NCI-H2081 (cell line): ENCODE measurements at places on chromosomes 3 and 15.

DNA sequence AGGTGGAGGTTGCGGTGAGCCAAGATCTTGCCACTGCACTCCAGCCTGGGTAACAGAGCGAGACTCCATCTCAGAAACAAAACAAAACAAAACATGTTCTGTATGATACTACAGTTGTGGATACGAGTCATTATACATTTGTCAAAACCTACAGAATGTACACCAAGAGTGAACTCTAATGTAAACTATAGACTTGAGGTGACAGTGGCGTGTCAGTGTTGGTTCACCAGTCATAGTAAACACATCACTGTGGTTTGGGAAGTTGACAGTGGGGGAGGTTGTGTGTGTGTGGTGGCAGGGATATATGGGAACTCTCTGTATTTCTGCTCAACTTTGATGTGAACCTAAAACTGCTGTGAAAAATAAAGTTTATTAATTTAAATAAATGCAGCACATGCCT is 33.0 kb upstream of the GNB5 start:
- DNase-seq, result no peak

DNA sequence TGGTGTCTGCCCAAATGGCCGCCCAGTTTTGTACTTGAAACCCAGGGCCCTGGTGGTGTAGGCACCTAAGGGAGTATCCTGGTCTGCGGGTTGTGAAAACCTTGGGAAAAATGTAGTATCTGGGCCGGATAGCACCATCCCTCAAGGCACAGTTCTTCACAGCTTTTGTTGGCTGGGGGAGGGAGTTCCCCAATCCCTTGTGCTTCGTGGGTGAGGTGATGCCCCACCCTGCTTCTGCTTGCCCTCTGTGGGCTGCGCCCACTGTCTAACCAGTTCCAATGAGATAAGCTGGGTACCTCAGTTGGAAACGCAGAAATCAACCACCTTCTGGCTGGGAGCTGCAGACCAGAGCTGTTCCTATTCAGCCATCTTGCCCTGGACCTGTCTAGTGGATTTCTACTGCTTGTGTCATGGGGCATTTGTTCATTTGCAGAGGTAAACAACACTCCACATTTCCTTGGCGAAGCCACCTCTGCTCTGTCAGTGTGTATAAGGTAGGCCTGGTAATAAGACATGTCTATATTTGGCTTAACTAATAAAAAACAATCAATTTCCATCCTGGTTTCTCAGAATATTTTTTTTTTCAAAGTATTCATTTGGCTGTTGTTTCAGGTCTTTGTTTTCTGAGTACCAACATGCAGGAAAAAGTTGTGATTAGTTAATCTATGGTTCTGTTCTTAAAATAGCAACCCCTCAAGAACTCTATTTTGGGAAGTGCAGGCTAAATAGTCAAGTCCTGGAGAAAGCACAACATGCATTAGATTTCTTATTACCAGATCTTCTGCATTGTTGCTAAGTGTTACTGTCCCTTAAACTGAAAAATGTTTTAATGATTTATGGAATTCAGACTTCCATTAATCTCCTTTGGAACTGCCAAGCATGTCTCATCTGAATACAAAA is 304.3 kb downstream of the ZIC1 start:
- DNase-seq, result no peak

- DNase-seq, result no peak
These were observed 506.9 kb upstream of the ADAMTS9 start for GRCh38 chr3:65194744-65195143.

DNA sequence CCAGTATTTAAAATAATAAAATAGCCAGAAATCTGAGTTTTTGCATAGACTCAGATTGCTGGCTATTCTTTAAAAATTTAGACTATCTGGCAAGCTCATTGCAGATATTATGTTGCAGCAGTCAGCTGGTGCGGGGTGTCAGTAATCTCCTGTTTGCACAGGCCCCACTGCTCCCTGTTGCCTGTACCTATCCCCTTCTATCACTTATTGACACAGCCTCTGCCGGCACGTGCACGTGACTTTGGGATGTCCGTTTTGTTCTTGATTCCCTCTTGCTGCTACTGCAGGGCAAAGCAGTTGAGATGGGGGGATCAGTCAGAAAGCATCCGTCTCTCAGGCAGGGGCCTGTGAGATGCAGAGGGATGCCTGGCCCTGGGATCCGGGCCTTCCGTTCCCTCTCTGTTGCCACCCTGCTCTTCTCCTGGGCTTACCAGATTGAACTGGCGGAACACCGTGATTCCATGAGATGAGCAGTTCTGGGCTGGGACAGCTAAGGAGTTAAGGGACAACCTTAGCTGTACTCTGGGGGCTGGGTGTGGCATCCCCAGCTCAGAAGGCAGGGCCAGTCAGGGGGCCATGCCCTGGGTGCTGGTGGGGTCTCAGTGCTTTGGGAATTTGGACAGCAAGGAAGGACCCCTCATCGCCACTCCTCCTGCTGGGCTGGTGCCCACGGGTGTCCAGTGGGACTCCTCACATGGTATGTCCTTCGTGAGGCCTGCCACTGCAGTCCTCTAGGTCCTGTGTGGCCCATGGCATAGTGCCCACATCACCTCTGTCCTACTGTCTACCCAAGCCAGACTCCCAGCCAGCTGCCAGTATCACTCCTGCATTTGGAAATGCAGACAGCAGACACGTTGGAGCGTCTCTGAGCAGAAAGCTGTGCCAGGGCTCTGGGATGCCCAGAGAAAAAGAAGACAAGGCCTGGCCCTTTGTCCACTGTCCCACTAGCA is 11.8 kb downstream of the MRAS start:
- DNase-seq, result no peak

DNA sequence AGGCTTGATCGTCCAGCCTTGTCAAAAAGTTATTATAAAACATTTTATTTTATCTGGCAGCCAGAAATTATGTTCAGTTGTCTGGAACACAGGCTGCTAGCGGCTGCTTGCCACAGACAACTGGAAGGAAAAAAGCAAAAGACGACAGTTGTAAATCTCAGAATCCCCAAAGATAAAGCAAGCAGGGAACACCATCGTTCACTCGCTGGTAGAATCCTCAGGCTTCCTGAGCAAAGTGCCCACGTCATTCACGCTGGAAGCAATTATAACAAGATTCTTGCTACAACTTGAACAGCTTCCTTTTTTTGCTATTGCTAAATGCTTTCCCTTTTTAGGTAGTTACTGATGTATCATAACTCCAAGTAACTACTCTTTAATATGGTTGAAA is 33.6 kb downstream of the ADAMTS17 start:
- DNase-seq, result no peak

DNA sequence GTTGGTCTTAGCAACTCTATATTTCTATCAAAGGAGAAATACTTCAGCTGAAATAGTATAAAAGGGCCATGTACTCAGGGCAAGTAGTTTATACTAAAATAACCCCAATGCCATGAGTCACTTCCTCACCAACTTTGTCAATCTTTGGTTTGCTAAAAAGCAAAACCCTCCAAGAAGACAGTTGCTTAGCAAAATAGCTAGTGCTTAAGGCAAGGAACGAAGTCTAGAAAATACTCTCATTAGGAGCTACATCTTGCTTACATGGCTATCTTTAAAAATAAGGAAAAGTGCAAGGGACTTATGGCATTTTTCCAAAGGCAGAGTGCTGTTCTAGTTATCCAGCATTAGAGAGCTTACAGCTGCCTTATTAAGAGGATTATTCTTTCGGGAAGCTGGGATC is 28.4 kb downstream of the P3H2 start:
- no peak for DNase-seq

DNA sequence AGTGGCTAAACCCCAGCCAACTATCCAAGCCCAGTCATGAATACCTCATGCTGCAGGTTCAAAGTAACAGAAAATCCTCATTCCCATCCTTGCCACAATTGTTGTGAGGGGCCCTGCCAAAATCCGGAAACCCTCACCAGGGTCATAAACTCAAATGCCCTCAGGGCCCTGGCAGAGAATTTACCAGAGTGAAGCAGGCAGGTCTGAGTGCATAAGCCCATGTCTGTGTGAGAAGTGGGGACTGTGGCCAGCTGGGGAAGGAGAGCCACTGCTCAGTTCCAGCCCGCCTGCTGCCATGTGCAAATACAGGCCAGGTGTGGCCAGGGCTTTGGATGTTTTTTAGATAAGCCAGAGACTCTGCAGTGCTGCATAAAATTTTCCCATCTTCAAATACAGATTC is 7.0 kb downstream of the CEP152 start:
- DNase-seq, result peak; percentile 71

DNA sequence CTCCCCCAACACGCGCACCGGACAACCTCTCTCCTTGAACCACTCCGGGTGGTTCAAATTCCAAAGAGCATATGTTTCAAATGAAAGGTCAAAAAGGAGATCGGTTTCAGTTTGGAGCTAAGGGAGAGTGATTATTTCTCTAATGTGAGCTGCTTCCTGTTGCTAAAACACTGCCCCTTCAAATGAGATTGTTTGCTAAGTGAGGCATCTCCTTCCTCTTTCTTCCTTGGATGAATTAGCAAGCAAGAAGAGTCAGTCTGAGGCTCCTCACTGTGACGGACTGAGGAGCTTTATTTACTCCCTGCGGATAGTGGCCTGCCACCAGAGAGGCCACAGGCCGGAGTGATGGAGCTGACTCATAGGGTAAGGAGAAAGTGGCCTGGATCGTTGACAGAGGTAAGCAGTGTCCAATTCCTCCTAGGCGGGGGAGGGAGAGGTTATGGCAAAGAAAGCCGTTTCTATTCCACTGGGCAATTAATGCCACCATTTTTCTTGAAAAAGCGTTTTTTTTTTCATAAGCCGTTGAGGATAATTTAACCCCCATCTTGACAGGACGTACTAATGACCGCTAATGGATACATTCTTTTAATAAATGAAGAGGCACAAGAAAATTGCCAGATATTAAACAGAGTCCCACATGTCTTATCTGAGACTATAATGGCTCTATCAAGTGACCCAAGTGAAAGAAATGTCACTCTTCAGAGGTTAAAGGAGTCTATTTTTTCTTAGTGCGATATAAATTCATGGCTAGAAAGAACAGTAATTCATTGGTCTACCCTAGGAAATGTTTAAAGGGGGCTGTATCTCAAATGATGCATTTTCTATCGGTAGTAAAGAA is 167.0 kb upstream of the ANKRD28 start:
- no peak for DNase-seq

DNA sequence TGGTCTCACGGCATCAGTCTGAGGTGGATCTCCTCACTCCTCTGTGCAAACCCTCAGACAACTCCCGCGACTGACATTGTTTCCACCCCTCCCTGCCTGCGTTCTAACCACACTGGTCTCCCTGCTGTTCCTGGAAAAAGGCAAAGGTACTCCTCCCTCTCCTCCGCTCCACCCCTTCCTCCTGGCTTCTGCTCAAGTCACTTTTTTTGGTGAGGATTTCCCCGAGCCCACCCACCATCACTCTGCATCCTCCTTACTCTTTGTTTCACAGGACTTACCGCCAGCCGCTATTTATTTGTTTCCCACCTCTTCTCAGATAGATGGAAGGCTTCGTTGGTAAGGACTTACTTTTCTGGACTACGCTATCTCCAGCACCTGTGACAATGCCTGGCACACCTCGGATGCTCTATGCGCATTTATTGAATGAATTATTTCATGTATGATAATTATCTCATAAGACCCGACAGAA is 25.6 kb downstream of the PRR23E start:
- DNase-seq, result no peak

GRCh38 chr3:186640473-186640818 is 247 bp downstream of the FETUB start:
- no peak for DNase-seq

- DNase-seq, result no peak
These were observed 120.5 kb upstream of the ALDH1A3 start for GRCh38 chr15:100759106-100759505.

GRCh38 chr3:156576651-156577348 is 21.9 kb upstream of the SSR3 start:
- DNase-seq, result no peak

GRCh38 chr3:133979553-133979952 is 50.2 kb downstream of the SLCO2A1 start:
- no peak for DNase-seq

GRCh38 chr3:62293051-62293780 is 80.1 kb downstream of the FEZF2 start:
- no peak for DNase-seq

DNA sequence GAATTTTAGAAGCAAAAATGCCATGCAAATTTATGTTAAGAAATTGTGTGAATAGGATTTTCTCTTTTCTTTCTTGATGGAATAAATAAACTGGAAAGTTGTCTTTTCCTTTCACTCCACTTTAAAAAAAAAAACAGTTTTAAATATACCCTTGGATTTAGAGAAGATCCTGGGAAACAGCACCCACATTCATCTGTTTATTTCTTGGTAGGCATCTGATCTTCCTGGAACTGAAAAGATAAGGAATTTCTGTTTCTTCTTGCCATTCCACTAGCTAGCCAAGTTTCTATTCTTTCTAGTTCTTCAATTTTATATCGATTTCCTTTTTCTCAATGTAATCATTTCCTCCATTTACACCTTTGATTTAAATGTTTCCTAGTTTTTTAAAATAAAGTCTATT is 420.8 kb downstream of the NAALADL2 start:
- DNase-seq, result no peak

GRCh38 chr15:75431270-75431669 is 20.2 kb downstream of the SIN3A start:
- no peak for DNase-seq

GRCh38 chr15:82768414-82769054 is 37.3 kb downstream of the FSD2 start:
- no peak for DNase-seq

GRCh38 chr3:64091501-64091900 is 68.2 kb upstream of the PSMD6 start:
- no peak for DNase-seq

DNA sequence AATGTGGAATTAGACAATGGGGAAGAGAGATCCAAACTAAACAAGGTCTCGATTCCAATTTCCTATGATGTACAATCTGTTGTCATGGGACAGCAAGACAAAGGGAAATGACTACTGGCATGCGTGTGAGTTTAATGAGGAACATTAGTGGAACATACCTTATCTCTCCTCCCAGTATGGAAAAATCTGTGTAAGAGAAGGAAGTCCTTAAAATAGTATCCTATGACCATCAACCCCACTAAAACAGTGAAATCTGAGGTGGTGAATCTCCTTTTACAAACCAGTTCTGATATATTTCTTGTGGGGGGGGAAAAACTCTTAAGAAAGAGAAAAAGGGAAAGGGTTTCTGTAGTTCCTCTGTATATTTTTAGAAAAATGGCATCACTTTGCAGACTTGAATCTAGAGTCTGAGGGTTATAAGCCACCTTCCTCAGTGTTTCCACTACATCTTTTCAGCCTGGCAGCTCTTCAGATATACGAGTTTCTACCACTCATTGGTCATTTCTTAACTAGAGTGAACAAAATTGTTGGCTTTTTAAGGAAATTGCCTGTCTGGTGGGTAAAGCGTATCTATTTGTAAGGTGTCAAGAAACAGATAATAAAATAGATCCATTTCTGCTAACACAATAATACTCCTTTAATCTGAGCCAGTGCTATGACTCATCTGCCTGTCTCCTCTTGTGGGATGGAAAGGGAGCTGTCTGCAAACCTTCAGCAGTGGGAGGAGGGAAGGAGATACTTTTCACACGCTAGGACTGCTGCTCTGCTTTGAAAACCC is 3.0 kb upstream of the TNFAIP8L3 start:
- DNase-seq, result no peak

- no peak for DNase-seq
These were observed 650.5 kb upstream of the ZNF385D start for GRCh38 chr3:22401499-22401898.
